ENCODE measurements at places on chromosomes 4 and X. TPM values are rescaled to one million over a fixed set of nuclear protein-coding genes. Genes with fewer than 3 reads are reported as not detected.
A peak's percentile ranks its signal among the peaks of the same experiment; 100 is the strongest.

- no peak overlapping the region for H3K4me3 ChIP-seq
- peaks cover 4% of the 10 kb centered on the region for H3K4me1 ChIP-seq
- H3K27ac ChIP-seq = no peak overlapping the region
- DNase-seq = peak; percentile 84
- H3K27me3 ChIP-seq = no peaks in the 10 kb centered on the region
These were observed 272.1 kb upstream of the AGTR2 start for GRCh38 chrX:115898382-115899001.

GRCh38 chrX:143437439-143437838 is 79.8 kb downstream of the SPANXN3 start:
- no peaks in the 10 kb centered on the region for H3K4me1 ChIP-seq
- DNase-seq = no peak

GRCh38 chr4:25088093-25088952 is 57.6 kb upstream of the LGI2 start:
- no peaks in the 10 kb centered on the region for H3K27me3 ChIP-seq
- no peak overlapping the region for H3K27ac ChIP-seq
- H3K36me3 ChIP-seq = no peaks in the 10 kb centered on the region
- H3K4me3 ChIP-seq = no peak overlapping the region
- no peaks in the 10 kb centered on the region for H3K4me1 ChIP-seq
- DNase-seq = no peak

DNA sequence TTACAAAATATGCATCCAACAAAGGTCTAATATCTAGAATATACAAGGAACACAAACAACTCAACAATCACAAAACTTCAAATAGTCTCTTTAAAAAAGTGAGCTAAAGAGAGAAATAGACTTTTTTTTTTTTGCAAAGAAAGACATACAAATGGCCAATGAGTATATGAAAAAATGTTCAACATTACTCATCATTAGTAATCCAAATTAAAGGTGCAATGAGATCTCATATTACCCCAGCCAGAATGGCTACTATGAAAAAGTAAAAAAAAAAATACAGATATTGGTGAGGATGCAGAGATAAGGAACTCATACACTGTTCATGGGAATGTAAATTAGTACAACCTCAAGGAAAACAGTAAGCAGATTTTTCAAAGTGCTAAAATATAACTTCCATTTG is 24.1 kb downstream of the AGTR2 start:
- no peak overlapping the region for H3K4me3 ChIP-seq
- DNase-seq = no peak
- H3K36me3 ChIP-seq = no peaks in the 10 kb centered on the region
- H3K4me1 ChIP-seq = no peaks in the 10 kb centered on the region
- H3K27ac ChIP-seq = no peak overlapping the region

- no peak overlapping the region for H3K4me3 ChIP-seq
- no peak overlapping the region for H3K27ac ChIP-seq
- DNase-seq = no peak
- H3K4me1 ChIP-seq = no peaks in the 10 kb centered on the region
- no peaks in the 10 kb centered on the region for H3K36me3 ChIP-seq
- no peaks in the 10 kb centered on the region for H3K27me3 ChIP-seq
These were observed 28.6 kb downstream of the CLNK start for GRCh38 chr4:10655968-10656367.

DNA sequence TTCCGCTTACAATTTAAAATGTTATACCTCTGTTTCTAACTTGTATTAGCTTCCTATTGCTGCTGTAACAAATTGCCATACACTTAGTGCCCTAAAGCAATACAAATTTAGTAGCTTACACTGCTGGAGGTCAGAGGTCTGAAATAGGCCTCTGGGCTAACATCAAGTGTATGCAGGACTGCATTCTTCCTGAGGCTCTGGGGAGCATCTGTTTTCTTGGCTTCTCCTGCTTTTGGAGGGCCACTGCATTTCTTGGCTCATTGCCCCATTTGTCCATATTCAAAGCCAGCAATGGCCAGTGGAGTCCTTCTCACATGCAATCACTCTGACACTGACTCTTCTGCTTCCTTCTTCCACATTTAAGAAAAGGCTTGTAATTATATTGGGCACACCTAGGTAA is 639.8 kb upstream of the INTU start:
- no peaks in the 10 kb centered on the region for H3K27me3 ChIP-seq
- no peak overlapping the region for H3K27ac ChIP-seq
- no peak overlapping the region for H3K4me3 ChIP-seq
- no peak for DNase-seq

DNA sequence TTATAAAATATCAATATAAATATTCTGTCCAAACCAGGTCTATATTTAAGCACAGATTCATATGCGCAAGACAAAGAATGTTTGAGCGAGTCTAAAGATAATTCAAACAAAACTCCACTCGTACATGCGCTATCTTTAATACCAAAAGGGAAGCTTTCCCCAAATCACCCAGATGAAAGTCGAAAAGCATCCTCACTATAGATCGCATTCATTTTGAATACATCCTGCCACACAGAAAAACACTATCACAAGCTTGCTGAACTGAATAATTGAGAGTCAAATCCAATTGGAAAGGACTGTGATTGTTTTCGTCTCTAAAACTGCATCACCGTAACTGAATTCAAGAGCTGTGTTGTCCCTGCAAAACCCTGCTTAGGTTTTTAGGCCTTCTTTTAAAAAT is 685 bp downstream of the TASL start:
- no peak overlapping the region for H3K27ac ChIP-seq
- DNase-seq = no peak
- no peaks in the 10 kb centered on the region for H3K36me3 ChIP-seq
- H3K4me3 ChIP-seq = peak overlapping the region; percentile 12
- H3K27me3 ChIP-seq = no peaks in the 10 kb centered on the region

- H3K4me3 ChIP-seq = no peak overlapping the region
- no peak overlapping the region for H3K27ac ChIP-seq
- no peaks in the 10 kb centered on the region for H3K27me3 ChIP-seq
- no peaks in the 10 kb centered on the region for H3K36me3 ChIP-seq
- DNase-seq = no peak
These were observed 114.2 kb upstream of the TENT5D start for GRCh38 chrX:80306007-80306406.

GRCh38 chrX:40039887-40040286 is 57.9 kb downstream of the BCOR start:
- H3K4me1 ChIP-seq = no peaks in the 10 kb centered on the region
- H3K4me3 ChIP-seq = no peak overlapping the region
- H3K27me3 ChIP-seq = no peaks in the 10 kb centered on the region

- no peak overlapping the region for H3K27ac ChIP-seq
- H3K27me3 ChIP-seq = no peaks in the 10 kb centered on the region
- H3K4me3 ChIP-seq = no peak overlapping the region
- no peaks in the 10 kb centered on the region for H3K36me3 ChIP-seq
- no peaks in the 10 kb centered on the region for H3K4me1 ChIP-seq
- DNase-seq = no peak
These were observed 1.0 kb upstream of the TLR1 start for GRCh38 chr4:38805530-38806145.

DNA sequence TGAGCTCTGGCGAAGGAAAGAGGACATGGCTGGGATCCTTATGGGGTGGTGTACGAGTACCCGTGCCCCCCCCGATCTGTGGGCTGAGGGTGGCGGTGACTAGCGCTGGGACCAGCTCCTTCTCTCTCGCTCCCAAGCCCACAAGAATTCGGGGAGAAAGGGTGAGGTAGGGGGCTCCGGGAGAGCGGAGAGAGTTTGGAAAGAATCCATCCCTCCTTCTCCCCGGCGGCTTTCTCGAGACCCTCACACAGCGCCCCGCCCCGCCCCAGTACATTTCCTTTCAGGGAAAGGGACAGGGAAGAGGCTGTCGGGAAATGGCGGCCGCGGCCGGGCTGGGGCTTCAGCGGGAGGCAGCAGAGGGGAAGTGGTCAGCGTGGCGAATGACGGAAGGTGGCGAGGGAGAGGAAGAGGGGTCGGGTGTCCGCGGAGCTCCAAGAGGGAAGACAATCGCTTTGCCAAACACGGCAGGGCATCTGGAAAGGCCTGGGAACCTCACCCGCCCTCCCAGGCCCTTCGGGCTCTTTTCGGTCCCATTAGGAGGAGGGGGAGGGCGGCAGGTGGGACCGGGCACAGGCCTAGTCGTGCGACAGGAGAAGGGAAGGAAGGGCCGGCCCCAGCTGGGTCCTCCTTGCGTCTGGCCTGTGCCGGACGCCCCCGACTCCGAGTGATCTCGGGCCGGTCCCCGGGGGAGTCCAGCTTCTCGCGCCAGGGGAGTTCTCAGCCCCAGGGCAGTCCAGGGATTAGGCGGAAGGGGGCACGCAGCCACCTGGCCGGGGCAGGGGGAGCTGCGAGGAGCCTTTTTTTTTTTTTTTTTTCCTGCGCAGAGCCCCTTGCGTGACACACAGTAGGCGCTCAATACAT is 10.2 kb downstream of the HNRNPH2 start:
- peak overlapping the region; percentile 5 for H3K4me3 ChIP-seq
- H3K27me3 ChIP-seq = no peaks in the 10 kb centered on the region
- H3K4me1 ChIP-seq = no peaks in the 10 kb centered on the region
- H3K36me3 ChIP-seq = no peaks in the 10 kb centered on the region
- peak; percentile 35 for DNase-seq

DNA sequence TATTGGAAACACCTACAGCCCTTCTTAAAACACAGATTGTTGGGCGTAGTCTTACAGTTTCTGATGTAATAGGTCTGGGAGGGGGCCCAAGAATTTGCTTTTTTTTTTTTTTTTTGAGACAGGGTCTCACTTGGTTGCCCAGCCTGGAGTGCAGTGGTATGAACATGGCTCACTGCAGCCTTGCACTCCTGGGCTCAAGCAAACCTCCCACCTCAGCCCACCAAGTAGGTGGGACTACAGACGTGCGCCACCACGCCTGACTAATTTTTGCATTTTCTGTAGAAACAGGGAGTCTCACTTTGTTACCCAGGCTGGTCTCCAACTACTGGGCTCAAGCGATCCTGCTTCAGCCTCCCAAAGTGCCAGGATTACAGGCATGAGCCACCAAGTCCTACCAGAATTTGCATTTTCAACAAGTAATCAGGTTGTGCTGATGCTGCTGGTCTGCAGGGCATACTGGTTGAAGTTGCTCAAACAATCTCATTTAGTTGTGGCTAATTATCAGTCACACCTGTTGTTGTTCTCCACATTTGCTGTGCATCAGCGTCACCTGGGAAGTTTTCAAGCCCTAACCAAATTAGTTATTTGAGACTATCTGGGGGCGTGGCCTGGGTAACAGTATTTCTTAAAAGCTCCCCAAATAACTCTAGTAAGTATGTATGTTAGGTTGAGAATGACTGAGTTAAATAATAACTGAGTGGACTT is 14.0 kb downstream of the TMEM154 start:
- no peaks in the 10 kb centered on the region for H3K4me1 ChIP-seq
- no peak for DNase-seq
- H3K27ac ChIP-seq = no peak overlapping the region
- no peak overlapping the region for H3K4me3 ChIP-seq

- no peak overlapping the region for H3K4me3 ChIP-seq
- H3K36me3 ChIP-seq = no peaks in the 10 kb centered on the region
- DNase-seq = no peak
- H3K27ac ChIP-seq = no peak overlapping the region
- H3K4me1 ChIP-seq = no peaks in the 10 kb centered on the region
- peaks cover 27% of the 10 kb centered on the region for H3K27me3 ChIP-seq
These were observed 440.9 kb downstream of the NKX6-1 start for GRCh38 chr4:84058201-84058600.

DNA sequence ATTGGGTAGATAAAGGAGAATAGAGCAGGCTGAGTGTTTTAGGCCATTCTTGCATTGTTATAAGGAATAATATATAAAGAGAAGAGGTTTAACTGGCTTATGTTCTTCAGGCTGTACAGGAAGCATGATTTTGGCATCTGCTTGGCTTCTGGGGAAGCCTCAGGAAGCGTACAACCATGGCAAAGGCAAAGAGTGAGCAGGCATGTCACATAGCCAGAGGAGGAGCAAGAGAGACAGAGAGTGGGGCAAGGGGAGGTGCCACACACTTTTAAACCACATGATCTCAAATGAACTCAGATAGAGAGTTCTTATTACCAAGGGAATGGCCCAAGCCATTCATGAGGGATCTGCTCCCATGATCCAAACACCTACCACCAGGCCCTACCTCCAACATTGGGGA is 4.4 kb upstream of the METTL14 start:
- no peak overlapping the region for H3K27ac ChIP-seq
- H3K4me3 ChIP-seq = no peak overlapping the region
- no peaks in the 10 kb centered on the region for H3K36me3 ChIP-seq
- H3K27me3 ChIP-seq = no peaks in the 10 kb centered on the region
- no peak for DNase-seq

GRCh38 chr4:9877123-9877522 is 95.7 kb downstream of the DRD5 start:
- H3K36me3 ChIP-seq = no peaks in the 10 kb centered on the region
- H3K27me3 ChIP-seq = no peaks in the 10 kb centered on the region
- no peak overlapping the region for H3K27ac ChIP-seq
- no peaks in the 10 kb centered on the region for H3K4me1 ChIP-seq

DNA sequence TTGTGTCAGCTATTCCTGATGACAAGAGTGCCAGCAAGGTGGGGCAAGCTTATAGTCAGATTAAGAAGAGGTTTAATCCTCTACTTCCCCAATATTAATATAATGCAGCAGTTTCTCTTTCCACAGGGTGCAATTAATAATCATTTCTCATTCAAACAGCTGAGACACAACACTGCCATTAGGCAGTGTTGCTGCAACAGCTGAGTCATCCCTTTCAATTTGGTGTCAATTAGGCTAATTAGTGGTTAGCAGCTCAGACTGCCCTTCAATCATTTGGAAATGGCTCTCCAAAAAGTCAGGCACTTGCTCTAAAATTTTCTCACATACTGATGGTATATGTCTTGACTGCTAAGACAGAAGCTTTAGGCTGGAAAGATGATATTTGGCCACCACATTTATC is 265.7 kb upstream of the FAM241A start:
- no peaks in the 10 kb centered on the region for H3K27me3 ChIP-seq
- no peaks in the 10 kb centered on the region for H3K36me3 ChIP-seq
- H3K4me3 ChIP-seq = no peak overlapping the region
- H3K4me1 ChIP-seq = no peaks in the 10 kb centered on the region

DNA sequence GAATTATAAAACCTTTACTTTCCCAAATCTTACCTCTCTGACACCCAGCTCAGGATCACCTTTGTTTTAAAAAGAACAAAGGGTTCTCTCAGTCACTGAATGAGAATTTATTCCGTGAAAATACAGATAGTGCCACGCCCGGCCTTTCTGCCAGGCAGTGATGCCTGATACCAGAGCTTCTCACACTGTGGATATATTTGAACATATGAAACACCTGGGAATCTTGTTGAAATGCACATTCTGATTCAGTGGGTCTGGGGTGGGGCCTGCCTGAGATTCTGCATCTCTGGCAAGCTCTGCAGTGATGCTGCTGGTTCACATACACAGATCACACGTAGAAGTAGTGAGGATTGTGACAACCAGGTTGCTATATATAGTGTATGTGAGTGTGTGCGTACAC is 46.0 kb downstream of the ELOVL6 start:
- no peak overlapping the region for H3K4me3 ChIP-seq
- no peak for DNase-seq
- H3K36me3 ChIP-seq = no peaks in the 10 kb centered on the region
- H3K27ac ChIP-seq = no peak overlapping the region
- no peaks in the 10 kb centered on the region for H3K4me1 ChIP-seq

GRCh38 chr4:147901388-147901787 is 169.5 kb downstream of the ARHGAP10 start:
- H3K4me3 ChIP-seq = no peak overlapping the region
- no peaks in the 10 kb centered on the region for H3K4me1 ChIP-seq
- H3K36me3 ChIP-seq = no peaks in the 10 kb centered on the region
- no peak for DNase-seq
- H3K27me3 ChIP-seq = no peaks in the 10 kb centered on the region

The GLRA3 gene
- 0.05 TPM for total RNA-seq

The GPR82 gene
- total RNA-seq = 0.62 TPM

The ELF4 gene
- 1.9 TPM for total RNA-seq

The SSX4B gene
- not detected for total RNA-seq

The BBS7 gene
- total RNA-seq = 5.7 TPM

The VCX3A gene
- total RNA-seq = not detected

The KLHL34 gene
- total RNA-seq = not detected

The NRK gene
- total RNA-seq = 1.4 TPM

All from pancreas (tissue), 10 donors.